ENCODE measurements at places on chromosomes 16 and 17. TPM values are rescaled to one million over a fixed set of nuclear protein-coding genes. Genes with fewer than 3 reads are reported as not detected.

DNA sequence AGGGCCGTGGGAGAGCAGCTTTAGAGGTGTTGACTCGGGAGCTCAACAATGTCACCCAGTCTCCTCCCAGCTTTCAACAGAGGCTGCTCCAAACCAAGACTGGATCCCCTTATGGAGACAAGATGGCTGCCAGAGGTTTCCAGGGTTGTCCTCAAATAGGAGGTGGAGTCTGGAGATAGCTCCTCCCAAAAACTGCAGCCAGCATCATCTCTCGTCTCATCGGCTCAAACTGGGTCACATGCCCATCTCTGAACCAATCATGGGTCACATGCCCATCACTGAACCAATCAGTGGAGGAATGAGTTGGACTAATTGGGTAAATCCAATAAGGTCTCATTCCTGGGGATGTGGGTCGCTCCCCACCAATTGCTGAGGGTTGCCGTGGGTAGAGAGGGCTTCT is 41.1 kb upstream of the C16orf82 start:
- DNase-seq: no peak

GRCh38 chr17:31570951-31571892 is 179.7 kb downstream of the RAB11FIP4 start:
- peak; percentile 76 for DNase-seq

KRT31 gene
- not detected for total RNA-seq

DNA sequence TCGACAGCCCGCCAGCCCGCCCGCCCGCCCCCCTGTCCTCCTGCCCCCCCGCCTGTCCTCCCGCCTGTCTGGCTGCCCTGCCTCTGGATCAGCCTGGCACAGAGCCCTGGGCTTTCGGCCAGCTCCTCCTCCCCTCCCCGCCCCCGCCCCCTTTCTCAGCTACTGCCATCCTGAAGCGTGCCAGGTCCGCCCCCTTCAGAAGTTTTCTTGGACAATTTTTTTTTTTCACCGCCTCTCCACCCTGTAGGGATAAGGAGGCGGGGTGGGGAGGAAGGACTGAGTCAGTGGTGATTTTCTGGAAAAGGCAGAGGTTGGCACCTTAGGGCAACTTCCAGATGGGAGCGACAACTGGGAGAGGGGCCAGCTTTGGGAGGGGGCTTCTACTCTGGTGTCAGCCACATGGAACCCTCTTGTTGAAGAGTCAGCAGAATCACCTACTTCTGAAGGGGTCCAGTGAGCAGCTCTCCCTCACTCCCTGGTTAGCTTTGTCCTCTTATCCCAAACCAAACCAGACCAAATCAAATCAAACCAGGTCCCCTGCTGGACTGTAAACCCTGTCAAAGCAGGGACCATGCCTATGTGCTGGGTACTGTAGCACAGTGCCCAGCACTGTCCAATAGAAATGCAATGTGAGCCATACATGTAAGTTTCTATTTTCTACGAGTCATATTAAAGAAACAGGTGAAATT is 19.7 kb downstream of the IGF2BP1 start:
- peak; percentile 94 for DNase-seq

DNA sequence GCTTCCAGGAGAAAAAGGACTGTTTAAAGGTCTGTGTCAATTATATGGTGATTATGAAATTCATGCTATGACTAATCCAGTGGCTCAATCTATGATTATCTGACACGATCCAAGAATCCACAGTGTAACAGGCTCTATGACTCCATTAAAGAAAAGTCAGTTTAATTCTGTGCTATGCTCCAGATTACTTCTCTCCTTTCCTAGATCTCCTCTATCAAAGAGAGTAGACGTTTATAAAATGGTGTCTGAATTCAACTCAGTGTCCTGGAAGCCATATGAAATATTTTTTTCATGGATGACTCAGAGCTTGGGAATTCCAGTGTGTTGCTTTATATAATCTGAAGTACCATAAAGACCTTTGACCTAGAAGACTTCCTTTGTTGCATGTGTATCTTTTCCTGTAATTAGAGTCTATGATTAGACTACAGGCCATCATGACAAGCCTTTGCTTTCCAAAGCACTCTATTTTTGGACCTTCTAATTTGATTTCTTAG is 27.0 kb upstream of the NF1 start:
- DNase-seq: peak; percentile 35

- no peak for DNase-seq
Measured at GRCh38 chr17:28954886-28955285, 3.6 kb upstream of the PHF12 start.

DNA sequence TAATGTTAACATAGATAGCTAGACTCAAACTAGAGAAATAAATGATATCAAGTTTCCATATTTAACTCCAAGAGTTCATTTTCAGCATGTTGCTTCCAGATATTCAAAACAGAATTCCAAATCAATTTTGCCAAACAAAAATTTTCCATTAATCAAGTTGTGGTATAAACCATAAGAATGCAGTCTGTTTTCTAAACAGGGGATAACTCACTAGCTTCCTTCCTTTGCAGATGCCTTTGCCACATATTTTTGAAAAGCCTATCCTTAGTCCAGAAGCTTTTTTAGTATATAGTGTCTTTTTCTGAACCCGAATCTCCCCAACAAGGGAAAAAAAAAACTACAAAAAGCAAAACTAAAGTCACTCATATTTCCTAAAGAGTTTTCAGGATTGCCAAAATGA is 61.5 kb downstream of the HELZ start:
- DNase-seq: no peak

DNA sequence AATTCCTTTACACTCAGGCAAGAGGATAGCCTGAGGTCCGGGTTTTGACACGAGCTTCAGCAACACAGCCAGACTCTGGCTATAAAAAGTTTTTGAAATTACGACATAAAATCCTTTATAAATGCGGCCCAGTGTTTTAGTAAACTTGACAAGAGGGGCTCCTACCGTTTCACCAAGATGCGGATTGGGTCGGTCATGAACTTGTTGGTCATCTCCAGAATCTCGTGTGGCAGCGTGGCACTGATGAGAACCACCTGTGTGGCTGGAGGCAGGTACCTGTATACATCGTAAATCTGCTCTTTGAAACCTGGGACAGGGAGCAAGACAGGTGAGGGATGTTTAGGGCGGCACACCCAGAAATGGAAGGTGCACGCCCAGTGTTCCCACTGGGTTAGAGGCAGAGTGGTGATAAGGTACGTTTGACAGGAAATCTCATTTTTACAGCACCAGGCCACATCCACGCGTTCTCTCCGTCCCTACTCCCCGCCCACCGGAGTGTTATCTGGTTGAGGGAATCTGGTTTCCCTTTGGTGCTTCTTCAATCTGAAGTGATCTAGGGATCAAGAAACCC is 8.0 kb downstream of the EIF4A3 start:
- no peak for DNase-seq
